ENCODE measurements at places on chromosomes 12 and 14.

DNA sequence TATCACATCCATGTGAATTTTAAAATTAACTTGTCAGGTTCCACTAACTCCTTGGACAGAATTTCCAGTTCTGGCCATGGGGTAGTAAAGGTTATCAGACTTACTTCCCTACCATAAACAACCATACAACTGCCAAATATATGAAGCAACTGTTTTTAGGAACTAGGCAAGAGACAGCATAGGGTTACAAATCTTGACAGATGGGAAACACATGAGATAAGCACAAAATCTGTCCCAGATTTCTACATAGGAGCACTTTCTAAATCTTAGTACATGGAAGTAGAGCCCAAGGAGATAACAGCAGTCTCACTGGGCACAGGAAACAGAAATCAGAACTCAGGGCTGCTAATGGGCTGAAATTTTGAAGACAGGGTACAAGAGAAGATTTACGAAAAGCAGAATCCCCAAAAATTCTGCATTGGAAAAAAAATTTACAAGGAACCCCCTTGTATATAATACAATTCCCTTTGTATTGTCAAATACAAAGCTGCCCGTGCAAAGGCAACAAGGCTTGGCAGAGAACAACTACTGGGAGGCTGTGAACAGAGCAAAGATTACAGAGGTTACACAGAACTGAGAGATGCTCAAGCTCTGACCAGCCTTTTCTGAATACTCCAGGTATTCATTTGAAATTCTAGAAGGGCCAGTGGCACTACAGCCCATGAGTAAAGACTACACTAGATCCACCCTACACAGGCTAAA is 43.2 kb downstream of the GALNT4 start:
- DNase-seq, result no peak

DNA sequence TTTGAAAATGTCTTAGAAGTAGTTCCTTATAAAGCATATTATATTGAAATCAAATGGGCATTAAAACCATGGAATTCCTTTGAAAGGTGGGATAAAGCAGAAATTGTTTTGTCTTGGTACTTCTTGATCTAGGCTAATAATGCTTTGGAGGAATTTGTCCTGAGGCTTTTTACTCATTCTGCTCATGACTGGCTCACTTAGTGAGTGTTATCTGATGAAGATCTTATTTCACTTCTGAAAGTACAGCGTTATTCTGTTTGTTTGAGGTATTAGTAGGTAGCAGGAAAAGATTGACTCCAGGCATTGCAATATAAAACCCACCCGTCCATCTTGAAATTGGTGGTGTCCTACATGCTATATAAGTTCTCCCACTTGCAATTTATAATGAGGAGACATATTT is 5.5 kb downstream of the C12orf71 start:
- DNase-seq, result no peak

DNA sequence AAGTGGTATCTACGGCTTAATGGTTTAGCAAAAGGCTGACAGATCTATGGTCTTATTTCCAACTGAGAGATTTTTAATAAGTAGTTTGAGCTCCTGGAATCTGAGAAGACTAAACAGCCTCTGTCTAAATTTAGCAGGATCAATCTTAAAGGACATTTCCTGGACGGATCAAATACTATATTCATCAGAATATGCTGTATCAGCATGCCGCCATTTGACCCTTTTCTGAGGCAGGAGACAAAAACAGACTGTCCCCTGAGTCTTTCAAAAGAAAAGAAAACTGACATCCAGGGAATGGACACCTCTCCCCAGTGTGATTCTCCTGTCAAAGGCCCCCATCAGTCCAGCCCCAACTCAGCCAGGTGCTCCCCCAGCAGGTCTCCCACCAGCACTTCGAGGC is 443.7 kb downstream of the GXYLT1 start:
- DNase-seq, result no peak

GRCh38 chr12:121792607-121793439 is 665 bp downstream of the RHOF start:
- peak; percentile 50 for DNase-seq

DNA sequence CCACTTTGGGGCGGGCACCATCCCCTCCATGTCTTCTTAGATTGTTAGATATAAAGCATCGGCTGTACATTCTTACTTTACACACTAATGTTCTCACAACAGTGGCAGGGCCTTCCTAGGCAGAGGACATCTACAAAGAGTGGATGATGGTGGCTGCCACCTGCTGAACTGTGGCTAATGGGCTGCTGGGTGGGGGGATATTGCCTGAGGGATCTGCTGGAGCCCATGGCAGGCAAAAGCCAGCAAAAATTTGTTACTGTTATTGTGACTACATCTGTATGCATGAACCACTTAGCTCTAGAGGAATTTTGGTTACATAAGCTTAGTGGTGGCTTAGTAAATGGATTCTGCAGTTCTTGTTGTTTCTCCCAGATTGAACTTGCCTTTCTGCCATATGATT is 52.6 kb downstream of the DIP2B start:
- DNase-seq, result no peak

GRCh38 chr12:42442888-42443287 is 116.9 kb downstream of the PPHLN1 start:
- no peak for DNase-seq

DNA sequence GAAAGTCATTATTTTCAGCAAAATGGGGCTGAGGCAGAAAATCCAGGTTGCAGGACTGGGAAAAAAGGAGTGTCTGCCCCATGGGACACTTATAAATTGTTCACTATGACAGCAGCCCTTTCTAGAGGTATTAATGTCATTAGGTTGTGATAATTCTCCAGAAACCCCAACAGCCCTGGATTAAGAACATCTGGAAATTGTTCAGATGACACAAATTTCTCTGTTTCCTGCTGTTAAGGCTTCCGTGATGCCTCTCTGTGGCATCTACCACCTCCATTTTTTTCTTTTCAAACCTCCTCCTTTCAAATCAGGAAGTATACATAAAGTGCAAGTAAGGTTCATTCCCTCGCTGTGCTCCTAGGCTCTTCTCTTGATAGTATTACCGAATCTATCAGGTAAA is 25.6 kb downstream of the EGLN3 start:
- DNase-seq, result no peak

- DNase-seq, result no peak
Measured at GRCh38 chr14:93938751-93939303, 11.7 kb downstream of the FAM181A start.

- no peak for DNase-seq
Measured at GRCh38 chr12:66799551-66799950, 120.7 kb upstream of the GRIP1 start.

- no peak for DNase-seq
Measured at GRCh38 chr12:75317784-75318183, 12.3 kb downstream of the CAPS2 start.

- no peak for DNase-seq
Measured at GRCh38 chr14:76259029-76259735, 107.5 kb downstream of the GPATCH2L start.

- DNase-seq, result no peak
Measured at GRCh38 chr14:105012171-105012985, 8.5 kb downstream of the CDCA4 start.

DNA sequence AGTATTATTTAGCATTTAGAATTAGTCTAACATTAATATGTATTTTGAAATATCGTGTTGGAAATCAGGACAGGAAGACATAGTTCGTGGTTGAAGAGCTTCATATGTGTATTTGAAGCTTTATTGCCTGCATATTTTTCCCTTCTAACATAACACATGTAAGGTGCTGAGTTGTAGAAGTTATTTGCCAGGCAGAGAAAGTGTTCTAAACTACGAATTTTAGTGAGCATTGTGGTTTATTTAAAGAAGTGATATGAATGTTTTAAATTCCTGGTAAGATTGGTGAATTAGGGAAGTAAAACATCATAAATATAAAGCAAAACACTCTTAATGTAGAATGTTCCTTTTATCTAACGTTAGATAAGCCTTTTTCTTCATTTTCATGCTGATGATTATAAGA is 2.5 kb downstream of the RASSF3 start:
- no peak for DNase-seq

DNA sequence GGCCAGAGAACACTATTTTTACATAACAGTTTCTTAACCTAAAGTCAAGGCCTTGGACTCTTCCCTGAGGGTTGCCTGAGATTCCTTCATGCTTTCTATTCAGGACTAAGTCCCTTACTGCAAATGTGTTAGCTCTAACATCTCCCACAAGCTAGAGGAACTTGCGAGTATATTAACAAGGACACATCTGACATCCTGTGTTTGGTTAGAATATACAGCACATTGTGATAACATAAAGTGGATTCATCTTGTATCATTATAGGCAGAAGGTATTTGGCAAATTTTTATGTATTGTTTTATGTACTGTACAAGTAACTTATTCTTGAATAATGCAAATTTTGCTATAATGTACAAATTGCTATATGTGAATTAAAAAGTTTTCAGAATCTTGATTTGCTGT is 45.5 kb downstream of the SH2B3 start:
- no peak for DNase-seq

DNA sequence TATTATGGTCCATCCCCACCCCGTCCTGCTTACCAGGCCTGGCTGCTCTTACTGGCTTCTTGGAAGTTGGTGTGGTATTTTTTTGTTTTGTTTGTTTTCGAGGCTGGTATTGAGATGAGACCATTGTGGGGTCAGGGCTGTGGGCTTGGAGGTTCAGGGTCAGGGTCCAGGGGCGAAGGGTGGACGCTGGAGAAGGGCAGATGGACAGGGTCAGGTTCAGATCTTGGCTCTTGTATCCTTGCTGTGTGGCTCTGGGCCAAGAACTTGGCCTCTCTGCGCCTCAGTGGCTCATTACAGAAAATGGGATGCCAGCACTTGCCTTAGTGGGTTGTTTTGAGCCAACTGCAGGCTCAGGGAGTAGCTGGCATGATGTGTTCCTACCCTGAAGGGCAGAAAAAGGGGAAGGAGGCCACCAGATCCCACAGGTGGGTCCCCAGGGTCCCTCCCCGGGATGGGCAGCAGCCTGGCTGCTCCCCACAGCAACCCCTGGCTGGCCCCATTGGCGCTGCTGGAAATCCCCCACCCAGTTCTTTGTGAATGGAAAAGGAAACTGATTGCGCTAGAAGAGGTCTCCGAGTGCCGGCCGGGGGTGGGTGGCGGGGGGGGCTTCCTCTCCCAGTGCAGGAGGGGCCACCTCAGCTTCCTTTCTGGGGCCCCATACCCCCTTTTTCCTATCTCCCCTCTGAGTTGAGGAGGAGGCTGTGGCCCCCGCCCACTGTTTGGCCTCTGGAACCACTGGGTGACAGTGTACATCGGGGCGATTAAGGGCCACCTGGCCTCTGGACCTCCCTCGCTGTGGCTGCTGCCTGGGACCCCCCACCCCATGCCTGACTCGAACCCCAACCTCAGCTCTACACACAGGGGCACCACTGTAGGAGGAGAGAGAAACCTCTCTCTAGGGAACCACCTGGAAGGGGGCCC is 25.0 kb downstream of the SH2B3 start:
- peak; percentile 64 for DNase-seq

- DNase-seq, result no peak
Measured at GRCh38 chr14:23041729-23042128, 283 bp upstream of the PSMB11 start.

DNA sequence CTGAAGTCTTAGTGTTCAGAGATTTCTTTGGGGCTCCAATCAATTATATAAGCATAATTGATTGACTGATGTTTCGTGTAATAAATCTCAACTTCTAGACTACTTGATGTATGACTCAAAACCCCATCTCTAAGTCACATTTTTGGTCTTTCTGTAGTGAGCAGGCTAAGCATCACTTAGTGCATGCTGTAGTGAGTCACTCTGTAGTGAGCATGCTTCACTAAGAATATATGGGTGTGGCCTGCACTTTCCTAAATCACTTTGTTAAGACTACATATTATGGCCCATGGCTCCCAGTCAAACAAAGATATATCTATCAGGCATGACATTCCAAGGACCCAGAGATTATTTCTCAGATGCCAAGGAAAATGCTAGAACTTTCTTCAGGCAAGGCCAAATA is 909.4 kb upstream of the LRFN5 start:
- DNase-seq, result no peak

DNA sequence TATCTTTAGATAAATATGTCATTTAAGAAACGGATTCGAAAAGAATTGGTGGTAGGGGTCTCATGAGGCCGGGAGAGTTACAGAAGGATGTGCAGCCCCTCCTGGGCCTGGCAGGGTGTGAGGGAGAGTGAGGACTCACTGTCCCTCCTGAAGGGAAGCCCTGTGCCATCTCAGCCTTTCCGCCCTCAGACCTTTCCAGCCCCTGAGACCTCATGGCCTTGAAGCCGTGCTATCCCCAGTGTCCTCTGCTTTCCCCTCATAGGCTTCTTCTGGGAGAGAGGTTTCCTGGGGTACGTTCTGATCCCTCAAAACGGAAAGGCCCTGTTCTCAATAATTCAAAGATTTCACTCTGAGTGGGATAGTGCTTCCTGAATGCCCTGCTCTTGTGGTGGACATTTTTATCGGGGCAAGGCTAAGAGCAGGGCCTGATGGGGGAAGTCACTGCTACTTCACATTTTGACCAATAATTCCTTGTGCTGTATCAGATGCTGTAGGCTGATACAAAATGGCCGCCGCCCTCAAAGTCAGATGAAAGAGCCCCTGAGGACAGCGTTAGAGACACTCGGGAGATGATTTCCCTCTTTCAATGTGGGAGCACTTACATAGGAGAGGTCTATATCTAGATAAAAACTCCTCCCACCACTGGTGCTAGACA is 1.3 kb downstream of the CD4 start:
- DNase-seq, result no peak
